CD4-positive, alpha-beta T cell treated with Interleukin-15 for 4 hours (primary cell): ENCODE measurements at places on chromosomes 3 and 15.

- DNase-seq, result no peak
Observed at GRCh38 chr3:149572796-149573414, 84.9 kb downstream of the WWTR1 start.

DNA sequence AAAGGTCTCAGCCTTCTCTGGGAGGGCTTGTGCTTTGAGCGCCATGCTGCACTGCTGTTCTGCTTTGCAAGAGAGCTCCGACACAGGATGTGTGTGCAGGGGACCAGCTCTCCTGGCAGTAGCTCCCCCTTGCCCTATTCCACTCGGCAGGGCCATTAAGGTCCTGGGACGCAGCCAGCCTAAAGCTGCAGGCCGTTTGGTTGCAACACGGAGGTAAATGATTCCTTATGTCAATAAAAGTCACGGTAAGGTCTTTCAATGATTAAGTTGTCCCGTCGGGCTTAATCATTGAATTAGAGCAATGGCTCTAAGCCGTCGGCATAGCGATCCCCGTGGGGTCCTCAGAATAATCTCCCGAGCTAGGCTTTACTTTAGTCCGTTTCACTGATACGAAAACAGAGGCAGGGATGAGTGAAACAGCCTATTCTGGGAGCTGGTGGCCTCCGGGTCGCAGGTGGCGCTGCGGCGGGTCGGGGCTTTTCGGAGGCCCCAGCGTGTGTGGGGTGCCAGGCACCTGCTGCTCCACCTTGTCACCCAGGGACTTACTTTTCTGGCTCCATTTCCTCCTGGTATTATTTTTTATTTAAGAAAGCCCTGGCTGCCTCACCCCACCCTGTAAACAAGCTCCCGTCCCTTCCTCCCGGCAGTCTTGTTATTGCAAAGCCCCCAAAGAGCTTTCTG, 525.2 kb downstream of the OCA2 start:
- no peak for DNase-seq

DNA sequence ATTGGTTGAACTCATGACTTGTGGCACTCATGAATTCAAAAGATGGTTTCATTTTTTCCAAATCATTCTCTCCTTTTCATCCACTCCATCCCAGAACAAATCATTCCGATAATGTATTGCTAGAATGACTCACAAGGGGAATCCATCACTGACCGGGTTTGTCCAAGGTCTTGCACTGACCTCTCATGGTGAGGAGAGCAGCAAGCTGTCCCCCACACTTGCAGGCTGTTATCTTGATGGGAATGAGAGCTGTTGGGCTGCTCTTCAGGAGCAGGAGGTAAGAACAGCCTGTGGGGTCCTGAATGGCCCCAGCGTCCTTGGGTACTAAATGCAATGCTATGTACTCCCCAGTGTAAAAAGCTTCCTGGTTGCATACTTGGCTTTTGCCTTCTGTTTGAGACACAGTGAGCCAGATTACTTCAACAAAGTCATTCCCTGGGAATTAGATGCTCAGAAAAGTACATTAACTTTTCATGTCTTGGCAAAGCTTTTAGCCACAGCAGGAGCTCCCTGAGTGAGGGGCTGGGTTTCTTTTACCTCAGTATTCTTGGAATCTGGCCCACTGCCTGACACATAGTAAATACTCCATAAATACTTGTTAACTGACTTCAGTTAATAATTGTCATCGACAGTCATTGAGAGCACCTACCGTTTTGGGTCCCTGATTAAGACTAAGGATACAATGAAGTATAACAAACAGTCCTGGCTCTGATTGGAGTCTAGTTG, 24.1 kb downstream of the CCNL1 start:
- DNase-seq, result no peak

- DNase-seq, result no peak
Observed at GRCh38 chr15:90489514-90489913, 40.2 kb upstream of the CRTC3 start.

DNA sequence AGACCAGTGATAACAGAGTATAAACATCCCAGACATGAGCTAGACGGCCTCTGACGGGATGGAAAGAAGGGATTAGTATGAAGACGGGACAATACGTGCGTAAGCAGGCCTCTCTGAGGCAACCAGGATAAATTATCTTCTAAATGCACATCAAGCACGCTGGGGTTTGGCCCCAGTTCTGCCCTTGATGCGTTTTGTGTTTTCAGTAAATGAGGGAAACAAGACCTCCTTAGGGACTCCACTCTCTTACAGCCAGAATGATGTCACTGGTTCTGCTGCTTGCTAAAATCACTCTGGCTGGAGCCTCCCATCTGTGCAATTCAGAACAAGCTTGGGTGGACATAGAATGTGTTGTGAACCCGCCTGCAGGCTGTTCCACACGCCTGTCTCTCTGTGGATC, 156.0 kb upstream of the MCTP2 start:
- DNase-seq, result no peak

GRCh38 chr15:85492406-85492805, 112.0 kb downstream of the AKAP13 start:
- DNase-seq, result no peak

- DNase-seq, result peak; percentile 68
Observed at GRCh38 chr15:40098489-40099261, 10.0 kb downstream of the BMF start.

- DNase-seq, result no peak
Observed at GRCh38 chr3:40229386-40229785, 80.1 kb upstream of the EIF1B start.

DNA sequence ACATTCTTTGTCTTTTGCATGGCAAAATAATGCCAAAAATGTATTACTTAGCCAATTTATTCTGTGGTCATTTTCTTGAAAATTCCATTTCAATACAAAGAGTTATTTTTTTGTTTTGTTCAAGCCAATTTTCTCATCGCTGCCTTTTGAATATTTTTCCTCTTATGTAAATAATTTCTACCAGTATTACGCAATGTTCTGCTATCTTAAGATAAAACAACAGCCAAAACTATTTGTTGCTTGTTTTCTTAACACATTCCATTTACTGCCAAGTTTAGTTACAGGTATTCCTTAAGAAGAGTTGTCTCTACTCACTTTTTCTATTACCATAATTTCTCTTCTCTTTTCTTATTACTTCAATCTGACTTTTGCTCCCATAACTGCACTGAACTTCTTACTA, 163.1 kb downstream of the ROBO1 start:
- DNase-seq, result no peak
